ENCODE measurements at places on chromosomes 4 and X.

GRCh38 chr4:145487631-145488030, 6.0 kb downstream of the SMAD1 start:
- DNase-seq: no peak

GRCh38 chr4:127498366-127498765, 134.4 kb upstream of the INTU start:
- DNase-seq: no peak

GRCh38 chr4:147195386-147195785, 249.7 kb upstream of the TTC29 start:
- DNase-seq: no peak

DNA sequence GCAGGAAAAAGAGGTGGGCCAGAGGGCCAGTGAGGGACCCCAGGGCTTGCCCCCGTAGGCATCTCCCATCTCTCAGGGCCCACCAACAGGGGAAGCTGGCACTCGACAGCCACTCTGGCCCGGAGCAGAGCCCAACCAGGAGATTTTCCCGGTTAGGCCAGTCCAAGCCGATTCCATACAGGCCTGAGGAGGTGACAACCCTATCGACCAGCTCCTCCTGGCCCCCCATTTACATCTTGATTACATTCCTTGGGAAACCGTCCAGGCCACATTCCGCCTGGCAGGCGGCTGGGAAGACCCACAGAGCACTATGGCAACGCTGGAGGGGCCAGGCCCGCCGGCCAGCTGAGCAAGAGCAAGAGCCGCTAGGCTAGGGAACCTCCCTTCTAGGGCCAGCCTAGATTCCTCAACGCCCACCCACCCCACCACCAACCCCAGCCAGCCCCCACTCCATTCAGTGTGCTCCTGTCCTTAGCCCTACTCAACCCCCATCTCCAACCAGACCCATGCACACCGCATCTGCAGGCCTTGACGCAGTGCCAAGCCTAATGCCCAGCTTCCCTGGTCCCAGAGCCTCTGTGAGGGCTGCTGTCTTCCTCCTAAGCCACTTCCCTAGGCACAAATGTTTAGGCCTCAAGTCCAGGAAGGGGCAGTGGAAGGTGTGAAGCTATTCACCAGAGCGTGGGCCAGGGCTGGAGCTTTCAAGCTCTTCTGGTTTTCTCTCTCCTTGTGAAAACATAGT, 161.2 kb downstream of the EFNB1 start:
- DNase-seq: no peak

- DNase-seq: peak; percentile 74
These were observed 6.0 kb upstream of the VGLL1 start for GRCh38 chrX:136525738-136526606.

DNA sequence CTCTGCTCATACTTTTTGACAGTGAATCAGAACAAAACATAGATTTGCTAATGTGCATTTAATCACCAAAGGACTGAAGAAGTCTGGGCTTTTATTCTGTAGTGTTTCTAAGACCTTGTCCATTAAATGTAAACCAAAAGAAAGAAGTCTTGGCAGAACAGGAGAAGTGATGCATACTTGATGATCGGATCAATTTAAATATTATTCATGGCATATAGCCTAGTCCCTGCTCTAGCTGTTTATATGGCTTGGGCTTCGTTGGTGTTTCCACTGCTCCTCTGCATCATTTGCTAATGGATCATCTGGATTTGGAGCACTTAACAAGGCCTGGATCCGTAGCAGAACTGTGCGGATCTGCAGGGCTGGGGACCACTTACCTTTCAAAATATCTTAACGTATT, 566.6 kb downstream of the GALNTL6 start:
- no peak for DNase-seq

All from transverse colon (tissue), 4 donors.